ENCODE measurements at places on chromosomes 12 and 14. TPM values are rescaled to one million over a fixed set of nuclear protein-coding genes. Genes with fewer than 3 reads are reported as not detected.

The VIPAS39 gene
- total RNA-seq: 22.2 TPM

The NELL2 gene
- total RNA-seq: 0.62 TPM

The SLC17A8 gene
- not detected for total RNA-seq

The AMHR2 gene
- not detected for total RNA-seq

The PLEKHH1 gene
- 0.35 TPM for total RNA-seq

The PRH2 gene
- total RNA-seq: not detected

The POTEM gene
- not detected for total RNA-seq

The DHRS2 gene
- total RNA-seq: 0.44 TPM

The MYL2 gene
- 0.93 TPM for total RNA-seq

The GPR135 gene
- 3.7 TPM for total RNA-seq

The SLC39A5 gene
- total RNA-seq: not detected
